Stimulated activated CD8-positive, alpha-beta memory T cell treated with anti-CD3 and anti-CD28 coated beads, Interleukin-15, amount 100 ng/mL, for 24 hours (primary cell): ENCODE measurements at places on chromosomes 4 and X.

- DNase-seq = no peak
These were observed 1.3 kb upstream of the HTRA3 start for GRCh38 chr4:8268211-8268610.

DNA sequence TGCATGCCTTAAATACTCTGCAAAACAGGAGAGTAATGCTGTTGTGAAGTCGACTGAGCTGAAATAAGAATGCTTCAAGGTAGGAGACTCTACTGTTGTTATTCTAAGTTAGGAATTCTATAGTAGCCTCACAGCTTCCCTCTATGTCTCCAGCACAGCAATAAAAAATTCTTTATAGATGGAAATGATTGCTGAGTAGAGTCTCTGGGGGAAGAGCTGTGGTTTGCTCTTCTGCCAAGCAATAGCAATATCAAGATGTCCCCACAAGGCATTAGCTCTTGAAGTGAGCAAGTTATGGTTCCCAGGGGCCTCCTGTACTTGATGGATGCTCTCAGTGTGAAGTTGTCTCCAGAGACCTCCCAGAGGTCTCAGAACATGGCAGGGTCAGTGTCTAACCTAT is 880.6 kb upstream of the FRG1 start:
- DNase-seq = no peak

DNA sequence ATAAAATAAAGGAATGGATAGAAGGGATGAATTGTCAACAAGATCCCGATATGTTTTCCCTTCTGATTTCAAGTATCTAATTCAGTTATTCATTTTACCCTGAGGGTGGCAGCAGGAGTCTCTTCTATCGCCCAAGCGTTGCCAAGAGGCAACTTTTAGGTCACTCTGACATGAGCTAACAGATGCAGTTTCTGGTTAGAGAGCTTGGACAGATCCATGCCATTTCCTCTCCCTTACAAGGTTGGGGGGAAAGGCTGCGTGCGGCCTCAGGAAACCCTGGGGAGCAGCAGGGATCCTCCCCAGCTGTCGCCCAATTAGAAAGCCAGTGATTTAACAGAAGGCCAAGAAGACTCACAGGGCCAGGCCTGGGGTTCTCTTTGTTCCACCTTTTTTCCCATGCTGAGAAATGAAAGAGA is 35.3 kb upstream of the WAS start:
- DNase-seq = no peak

DNA sequence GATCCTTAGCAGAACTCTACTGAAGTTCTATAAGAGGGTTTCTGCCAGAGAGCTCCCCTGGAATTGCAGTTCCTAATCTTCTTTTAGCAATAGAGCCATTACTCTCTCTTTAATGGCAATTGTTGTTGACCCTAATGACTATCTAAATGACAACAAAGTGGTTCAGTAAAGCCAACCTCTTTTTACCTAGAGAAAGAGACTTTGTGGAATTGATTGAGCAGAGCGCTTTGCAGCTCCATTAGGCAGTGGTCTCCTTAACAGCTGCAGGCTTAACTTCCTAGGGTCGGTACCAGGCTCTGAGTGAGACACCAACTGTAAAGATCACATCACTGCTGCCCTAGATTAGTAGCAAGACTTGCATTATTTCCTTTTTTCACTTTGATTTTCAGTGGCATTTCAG is 1472.9 kb upstream of the TENM3 start:
- no peak for DNase-seq

- DNase-seq = no peak
These were observed 19.1 kb downstream of the HS3ST1 start for GRCh38 chr4:11409632-11410031.

GRCh38 chr4:100721077-100721476 is 203.3 kb upstream of the EMCN start:
- no peak for DNase-seq

DNA sequence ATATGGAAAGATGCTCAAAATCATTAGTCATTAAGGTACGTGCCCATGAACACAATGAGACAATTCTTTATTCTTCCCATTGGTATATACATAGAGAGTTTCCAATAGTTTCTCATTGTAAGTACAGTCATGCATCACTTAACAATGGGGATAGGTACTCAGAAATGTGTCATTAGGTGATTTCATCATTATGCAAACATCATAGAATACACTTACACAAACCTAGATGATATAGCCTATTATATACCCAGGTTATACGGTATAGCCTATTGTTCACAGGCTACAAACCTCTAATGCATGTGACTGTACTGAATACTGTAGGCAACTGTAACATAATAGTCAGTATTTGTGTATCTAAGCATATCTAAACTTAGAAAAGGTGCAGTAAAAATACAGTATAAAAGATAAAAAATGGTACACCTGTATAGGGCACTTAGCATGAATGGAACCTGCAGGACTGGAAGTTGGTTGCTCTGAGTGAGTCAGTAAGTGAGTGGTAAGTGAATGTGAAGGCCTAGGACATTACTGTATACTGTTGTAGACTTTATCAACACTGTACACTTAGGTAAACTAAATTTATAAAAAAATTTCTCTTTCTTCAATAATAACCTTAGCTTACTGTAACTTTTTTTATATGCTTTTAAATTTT is 49.6 kb downstream of the KLHL13 start:
- no peak for DNase-seq

DNA sequence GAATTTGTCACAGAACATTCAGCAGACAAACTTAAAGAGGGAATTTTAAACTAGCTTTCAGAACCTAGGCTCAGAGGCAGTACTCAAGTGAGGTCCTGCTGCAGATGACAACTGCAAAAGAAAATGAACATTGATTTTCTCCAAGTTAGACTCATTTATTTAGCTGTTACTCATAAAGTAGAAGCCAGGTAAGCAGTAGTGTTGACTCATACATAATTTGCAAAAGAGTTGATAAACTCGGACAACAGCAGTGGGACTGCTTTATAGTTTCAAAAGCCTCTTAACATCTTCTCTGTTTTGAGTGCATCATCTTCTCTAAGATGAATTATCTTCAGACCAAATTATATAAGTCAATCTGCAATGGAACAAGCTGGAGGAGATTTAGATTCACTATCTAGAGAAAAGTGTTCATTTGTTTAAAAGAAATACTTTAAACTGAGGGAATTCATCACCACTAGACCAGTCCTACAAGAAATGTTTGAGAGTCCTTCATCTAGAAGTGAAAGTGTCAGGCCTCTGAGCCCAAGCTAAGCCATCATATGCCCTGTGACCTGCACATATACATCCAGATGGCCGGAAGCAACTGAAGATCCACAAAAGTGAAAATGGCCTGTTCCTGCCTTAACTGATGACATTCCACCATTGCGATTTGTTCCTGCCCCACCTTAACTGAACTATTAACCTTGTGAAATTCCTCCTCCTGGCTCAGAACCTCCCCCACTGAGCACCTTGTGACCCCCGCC is 49.5 kb downstream of the COQ2 start:
- DNase-seq = no peak

GRCh38 chr4:109875106-109875505 is 27.2 kb downstream of the LRIT3 start:
- DNase-seq = no peak

DNA sequence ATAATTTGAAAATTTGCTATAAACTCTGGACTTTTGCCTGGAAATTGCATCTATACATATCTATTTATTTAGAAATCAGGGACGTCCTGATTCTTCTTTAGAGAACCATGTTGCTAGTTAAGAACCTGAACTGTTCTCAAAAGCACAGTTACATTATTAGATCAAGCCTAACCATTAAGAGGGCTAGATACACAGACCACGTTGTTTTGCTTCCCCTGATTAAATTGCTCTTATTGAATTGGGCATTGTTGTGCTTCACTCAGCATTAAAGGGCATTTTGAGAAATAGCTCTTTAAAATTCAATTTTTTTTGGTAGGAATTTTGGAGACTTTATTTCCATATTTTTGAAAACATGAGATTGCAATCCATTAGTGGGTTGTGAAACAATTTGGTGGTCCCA is 44.4 kb downstream of the FIP1L1 start:
- no peak for DNase-seq

DNA sequence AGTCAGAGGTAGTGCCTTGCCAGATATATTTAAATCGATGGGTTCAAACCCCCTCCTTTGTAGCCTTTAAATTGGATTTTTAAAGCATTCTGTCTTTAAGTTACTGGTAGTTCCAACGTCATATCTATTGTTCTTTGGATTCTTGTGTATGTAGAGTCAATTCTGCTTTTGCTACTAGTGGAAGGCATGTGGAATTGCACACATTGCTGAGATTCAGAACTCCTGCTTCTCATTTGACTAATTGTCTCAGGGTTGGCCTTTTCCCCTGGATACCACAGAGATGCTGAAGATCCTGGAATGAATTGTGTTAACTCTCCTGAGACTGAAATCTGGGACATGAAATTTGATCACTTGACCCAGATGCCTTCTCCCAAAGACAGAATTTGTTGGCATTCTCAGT is 328.3 kb upstream of the RPS6KA3 start:
- no peak for DNase-seq

DNA sequence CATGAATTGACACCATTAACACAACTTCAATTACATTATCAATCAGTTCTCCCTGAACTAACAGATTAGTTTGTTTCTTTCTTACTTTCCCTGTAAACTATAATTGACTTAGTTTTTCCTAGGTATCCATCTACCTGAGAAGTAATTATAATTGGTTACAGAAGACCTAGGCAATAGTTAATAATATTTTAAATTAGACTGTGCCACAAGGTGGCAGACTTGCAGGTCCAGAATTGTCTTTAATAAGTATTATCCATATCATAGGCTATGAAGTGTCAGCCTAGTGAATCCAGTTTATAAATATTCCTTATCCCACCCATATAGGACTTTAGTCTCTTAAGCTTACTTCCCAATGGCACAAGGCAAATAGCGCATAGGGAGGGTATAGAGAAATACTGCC is 48.9 kb upstream of the FAM47B start:
- DNase-seq = no peak

DNA sequence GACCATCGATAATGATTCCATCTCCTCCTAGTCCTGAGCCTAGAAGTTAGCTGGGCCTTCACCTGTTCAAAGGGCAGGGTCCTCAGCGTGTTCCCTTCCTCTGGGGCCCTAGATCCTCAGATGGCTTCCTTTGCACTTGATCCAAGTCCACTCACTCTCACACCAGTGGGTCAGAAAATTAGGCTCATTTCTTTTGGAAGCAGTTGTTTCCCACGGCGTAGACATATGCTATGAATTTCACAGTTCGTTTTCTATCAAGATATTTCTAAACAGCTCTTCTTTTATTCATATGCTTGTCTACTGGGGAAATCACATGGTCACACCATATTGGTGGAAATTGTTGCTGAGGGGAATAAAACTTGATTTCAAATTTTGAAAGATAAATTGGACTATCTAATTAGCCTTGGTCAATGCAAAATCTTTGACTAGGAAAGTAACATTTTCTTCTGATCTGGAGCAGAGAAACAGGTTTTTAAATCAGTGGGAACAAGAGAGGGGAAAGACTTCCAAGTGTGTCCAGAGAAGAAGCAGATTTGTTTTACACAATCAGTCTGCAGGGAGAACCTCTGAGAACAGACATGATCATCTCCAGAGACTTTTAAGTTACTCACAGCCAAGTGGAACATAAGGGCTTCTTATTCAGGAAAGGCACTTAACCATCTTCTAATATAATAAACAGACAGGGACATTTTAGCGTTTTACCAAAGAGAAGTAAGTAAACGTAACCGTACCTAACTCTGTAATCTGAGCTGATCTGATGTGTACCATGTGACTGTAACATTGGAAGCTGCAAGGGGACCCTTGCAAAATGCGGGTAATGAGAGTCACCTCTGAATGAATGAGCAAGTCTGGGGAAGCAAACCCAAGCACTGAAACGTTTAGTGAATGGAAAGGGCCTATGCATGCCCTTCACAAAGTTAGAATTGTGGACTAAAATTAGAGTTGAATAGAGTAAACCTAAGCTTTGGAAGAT is 455.7 kb upstream of the FAT1 start:
- DNase-seq = no peak

DNA sequence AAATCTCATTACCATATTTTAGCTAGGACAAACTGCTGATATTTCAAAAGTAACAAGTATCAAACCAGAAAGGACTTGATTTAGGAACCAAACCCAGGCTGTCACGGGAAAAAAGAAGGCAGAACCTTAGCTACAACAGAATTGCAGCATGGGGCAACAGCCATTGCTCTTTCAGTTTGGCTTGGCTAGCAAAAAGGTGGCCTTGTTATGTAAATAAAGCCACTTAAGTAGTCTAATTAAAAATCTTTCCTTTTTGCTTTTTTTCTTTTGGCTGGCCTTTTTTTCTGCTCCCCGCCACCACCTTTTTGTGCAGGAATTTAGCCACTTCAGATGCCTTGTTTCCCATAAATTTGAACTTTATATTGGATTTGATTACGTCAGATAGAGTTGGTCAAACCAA is 235.9 kb downstream of the CPXCR1 start:
- no peak for DNase-seq

- DNase-seq = no peak
These were observed 233.5 kb downstream of the DCTD start for GRCh38 chr4:182683661-182684060.

DNA sequence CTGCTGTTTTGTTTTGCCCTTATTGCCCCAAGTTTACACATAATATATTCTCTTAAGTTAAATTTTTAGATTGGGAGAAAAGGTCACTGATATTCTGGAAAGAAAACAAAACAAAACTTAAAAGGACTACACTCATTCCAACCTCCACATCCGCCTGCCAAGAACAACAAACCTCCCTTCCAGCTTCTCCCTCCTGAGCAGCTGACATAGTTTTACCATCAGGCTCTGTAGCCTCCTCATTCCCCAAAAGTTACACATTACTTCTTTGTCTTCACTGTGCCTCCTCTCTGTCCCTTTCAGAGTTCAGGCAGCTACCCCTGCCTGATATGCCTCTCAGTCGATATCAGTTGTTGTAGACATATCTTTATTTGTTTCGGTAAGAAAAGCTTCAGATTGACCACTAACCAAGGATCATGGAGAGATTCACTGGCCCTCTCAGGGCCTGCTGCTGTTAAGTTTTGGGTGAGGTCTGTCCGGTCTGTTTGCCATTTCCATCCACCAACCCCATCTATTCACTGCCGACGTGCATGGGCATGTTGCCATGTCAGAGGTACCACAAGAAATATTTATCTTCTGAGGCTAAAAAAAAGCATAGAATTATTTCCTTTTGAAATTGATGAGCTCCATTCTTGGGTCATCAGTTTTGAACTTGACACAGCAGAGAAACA is 164.1 kb downstream of the GASK1B start:
- no peak for DNase-seq

GRCh38 chr4:82975792-82976191 is 34.8 kb downstream of the LIN54 start:
- DNase-seq = no peak

- no peak for DNase-seq
These were observed 41.9 kb upstream of the SOD3 start for GRCh38 chr4:24753519-24753918.

- no peak for DNase-seq
These were observed 73.4 kb downstream of the CLCN4 start for GRCh38 chrX:10230222-10230621.

- DNase-seq = no peak
These were observed 50.3 kb downstream of the STPG2 start for GRCh38 chr4:98092833-98093439.

- no peak for DNase-seq
These were observed 17.6 kb upstream of the HS3ST1 start for GRCh38 chr4:11446155-11446811.
